Right lung (tissue), 10 donors: ENCODE measurements at places on chromosomes 13 and 19. TPM values are rescaled to one million over a fixed set of nuclear protein-coding genes. Genes with fewer than 3 reads are reported as not detected.

The PLK5 gene
- 0.53 TPM for polyA plus RNA-seq

- no peak for DNase-seq
Measured at GRCh38 chr19:13764821-13765394, 586 bp downstream of the MRI1 start.

DNA sequence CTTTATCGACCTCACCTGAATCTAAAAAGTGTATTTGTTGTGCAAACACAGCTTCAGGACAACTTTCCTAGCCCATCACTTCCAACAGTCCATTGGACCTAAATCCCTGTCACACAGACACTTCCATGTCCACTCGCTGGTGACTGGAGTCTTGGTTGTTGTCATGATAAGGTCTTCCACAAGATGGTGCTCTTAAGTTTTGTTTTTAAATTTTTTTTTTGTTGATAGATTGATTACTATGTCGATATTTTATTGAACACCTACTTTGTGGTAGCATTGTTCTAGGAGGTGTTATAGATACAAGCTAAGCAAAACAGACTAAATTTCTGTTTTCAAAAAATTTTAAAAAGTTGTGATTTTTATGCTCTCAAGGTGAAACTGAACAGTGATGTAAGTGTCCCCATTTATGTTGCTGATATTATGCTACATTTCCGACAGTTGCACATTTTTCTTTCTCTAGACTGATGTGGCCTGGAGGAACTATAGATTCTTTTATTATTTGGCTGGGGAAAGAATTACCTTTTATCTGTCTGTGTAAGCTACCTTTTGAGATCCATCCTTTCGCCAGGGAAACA, 8.1 kb upstream of the ERICH6B start:
- DNase-seq: peak; percentile 6

The GNG8 gene
- polyA plus RNA-seq: 7.0 TPM
